Left renal pelvis (tissue), 4 donors: ENCODE measurements at places on chromosomes 5 and 9. TPM values are rescaled to one million over a fixed set of nuclear protein-coding genes. Genes with fewer than 3 reads are reported as not detected.

DNA sequence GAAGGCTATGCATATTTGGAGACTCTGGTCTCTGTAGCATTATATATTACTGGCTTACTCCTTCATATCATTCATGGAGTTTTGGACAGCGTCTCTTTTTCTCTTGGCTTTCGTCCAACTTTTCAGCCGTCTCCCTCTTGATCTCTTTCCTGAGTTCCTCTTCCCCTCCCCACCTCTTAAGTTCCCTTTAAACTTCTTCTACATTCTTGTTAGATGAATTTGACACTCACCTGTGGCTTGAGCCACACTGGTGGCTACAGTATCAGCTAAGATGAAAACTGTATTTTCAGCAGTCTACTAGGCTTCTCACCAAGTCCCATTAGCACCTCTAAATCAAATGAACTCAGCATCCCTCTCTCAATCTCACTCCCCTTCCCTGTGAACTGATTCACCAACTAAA is 128.1 kb downstream of the STARD4 start:
- DNase-seq = no peak

GRCh38 chr5:72814104-72814503 is 2.4 kb upstream of the TNPO1 start:
- no peak for DNase-seq

DNA sequence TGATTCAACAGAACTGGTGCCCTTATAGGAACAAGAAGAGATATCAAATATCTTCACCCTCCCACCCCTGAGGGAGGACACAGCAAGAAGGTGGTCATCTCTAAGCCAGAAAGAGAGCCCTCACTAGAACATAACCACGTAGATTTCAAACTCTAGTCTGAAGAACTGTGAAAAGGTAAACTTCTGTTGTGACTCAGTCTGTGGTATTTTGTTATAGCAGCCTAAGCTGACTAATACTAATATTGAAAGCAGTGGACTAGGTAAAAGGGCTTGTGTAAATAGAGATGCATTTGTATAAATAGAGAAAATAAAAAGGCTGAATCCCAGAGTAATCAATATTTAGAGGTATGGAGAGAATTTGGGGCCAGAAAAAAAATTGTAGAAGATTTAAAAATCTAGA is 157.6 kb upstream of the CCNH start:
- DNase-seq = no peak

GRCh38 chr5:172076761-172077244 is 70.4 kb upstream of the FBXW11 start:
- no peak for DNase-seq

PCDHGC5 gene
- 0.36 TPM for polyA plus RNA-seq

CYLC2 gene
- not detected for polyA plus RNA-seq

TMEM171 gene
- 3.2 TPM for polyA plus RNA-seq

PTGDS gene
- polyA plus RNA-seq = 66.7 TPM

CARD9 gene
- polyA plus RNA-seq = 2.8 TPM
